Renal cortex interstitium (tissue), 15 donors: ENCODE measurements at places on chromosomes 1 and 21.

DNA sequence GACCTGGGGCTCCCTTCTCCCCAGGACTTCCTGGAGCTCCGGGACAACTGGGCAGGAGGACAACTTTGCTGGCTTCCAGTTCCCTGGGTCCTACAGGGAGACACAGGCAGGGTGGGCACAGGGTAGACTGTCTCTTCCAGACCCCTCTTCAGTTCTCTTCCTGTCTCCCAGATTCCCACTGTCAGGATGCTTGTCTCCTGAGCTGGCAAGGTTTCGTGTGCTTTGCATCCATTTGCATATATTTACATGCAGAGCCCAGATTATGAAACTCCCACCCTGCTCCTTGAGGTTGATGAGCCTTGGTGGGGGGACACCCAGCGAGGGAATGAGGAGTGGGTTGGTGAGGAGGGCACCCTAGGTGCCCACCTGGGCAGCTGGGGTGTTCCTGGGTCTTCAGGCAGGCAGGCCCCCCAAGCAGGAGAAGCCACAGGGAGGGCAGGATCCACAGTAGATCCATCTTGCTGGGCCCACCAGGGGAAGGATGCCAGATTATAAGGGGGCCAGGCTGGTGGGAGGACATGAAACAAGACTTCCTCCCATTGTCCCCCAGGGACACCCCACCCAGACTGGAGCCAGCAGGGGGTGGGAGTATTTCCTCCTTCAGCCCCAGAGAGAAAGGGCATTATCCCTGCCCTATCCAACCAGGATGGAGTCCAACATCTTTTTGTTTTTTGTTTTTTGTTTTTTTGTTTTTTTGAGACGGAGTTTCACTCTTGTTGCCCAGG is at the start of gene FCN3:
Gene FCN3 (minus strand): TSS at position 463 of the 725 bp plus-strand sequence. CDS start 6 bp downstream, at position 457.
- DNase-seq = no peak

GRCh38 chr1:205003358-205004131 is 39.5 kb upstream of the CNTN2 start:
- DNase-seq = no peak

GRCh38 chr1:21261551-21262292 is 28.5 kb downstream of the ECE1 start:
- DNase-seq = no peak

- DNase-seq = no peak
Observed at GRCh38 chr21:45335151-45335760, 47.6 kb upstream of the POFUT2 start.

GRCh38 chr1:2611031-2611501 is 21.8 kb downstream of the MMEL1 start:
- DNase-seq = no peak

GRCh38 chr1:151166505-151166956 is 587 bp downstream of the SCNM1 start:
- peak; percentile 18 for DNase-seq

GRCh38 chr1:25502957-25503356 is 40.4 kb upstream of the LDLRAP1 start:
- DNase-seq = no peak

- DNase-seq = peak; percentile 71
Observed at GRCh38 chr1:214557952-214558735, 6.7 kb upstream of the PTPN14 start.

DNA sequence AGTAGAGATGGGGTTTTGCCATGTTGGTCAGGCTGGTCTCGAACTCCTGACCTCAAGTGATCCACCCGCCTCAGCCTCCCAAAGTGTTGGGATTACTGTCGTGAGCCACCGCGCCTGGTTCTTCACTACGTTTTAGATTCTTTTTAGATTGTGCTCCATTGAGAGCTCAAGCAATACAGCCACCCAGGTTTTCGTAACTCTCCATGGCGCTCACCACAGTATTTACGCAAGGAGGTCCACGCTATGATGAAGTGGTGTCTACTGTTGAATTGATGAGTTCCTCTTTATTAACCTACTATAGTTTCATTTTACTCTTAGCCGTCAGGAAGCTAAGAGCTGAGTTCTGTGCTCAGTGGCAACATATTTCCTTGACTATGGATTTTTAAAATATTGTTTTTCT is 1.8 kb upstream of the KIF1B start:
- DNase-seq = no peak

DNA sequence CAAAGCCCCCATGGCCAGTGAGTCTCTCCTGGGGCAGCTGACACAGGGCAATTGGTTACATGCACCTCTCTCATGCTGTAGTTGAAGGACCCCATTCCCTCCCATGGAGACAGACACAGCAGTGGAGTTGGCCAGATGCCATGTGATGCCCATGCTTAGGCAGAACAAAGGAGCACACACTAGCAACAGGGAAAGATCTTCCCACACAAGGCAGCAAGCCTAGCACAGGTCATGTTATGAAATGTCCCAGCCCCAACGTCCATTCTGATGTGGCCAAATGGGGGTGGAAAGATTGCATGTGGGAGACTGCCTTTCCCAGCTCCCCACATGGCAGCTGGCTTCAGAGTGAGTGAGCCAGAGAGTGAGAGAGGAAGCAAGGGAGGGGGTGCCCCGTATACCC is 34.5 kb downstream of the AADACL4 start:
- no peak for DNase-seq

GRCh38 chr1:234281826-234282489 is 91.3 kb upstream of the COA6 start:
- no peak for DNase-seq

DNA sequence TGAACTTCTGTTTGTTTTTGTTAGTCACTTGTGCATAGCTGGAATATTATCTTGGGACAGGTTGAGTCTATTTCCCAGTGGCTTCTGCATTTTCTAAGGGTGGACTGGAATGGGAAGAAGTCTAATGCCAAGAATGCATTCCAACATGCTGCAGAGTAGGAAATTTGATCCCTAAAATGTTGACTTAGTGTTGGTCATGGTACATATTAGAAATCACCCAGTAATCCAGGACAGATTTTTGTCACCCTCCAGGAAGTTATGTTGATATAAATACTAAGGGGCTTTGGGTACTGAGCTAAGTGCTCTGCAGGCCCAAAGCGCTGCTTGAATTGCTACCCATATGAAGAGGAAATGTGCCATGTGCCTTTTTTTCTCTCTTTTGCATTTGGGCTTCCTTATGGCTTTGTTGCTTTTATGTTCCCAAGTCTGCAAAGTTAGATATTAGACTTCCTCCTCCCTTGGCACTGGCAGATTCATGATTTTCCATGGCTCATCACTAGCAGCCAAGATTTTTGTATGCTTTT is 10.0 kb downstream of the ARID1A start:
- DNase-seq = no peak

GRCh38 chr1:86811142-86811924 is 102.6 kb downstream of the SELENOF start:
- no peak for DNase-seq

DNA sequence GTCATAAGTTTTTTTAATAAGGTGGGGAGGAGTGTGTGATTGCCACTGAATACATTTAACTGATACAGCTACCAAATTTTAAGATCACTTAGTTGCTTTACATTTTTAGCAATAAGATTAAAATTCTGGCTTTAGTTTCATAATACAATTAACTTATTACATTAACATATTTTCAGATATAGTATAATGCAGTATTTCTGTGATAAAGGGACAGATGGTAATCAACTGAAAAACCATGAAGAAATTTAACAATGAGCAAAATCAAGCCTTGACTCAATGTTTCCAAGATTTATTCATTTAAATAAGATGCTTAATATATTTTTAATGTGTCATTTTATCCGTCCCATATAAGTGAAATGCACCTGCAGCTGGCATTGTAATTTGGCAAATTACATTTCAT is 4.0 kb downstream of the TOMM20 start:
- DNase-seq = no peak

DNA sequence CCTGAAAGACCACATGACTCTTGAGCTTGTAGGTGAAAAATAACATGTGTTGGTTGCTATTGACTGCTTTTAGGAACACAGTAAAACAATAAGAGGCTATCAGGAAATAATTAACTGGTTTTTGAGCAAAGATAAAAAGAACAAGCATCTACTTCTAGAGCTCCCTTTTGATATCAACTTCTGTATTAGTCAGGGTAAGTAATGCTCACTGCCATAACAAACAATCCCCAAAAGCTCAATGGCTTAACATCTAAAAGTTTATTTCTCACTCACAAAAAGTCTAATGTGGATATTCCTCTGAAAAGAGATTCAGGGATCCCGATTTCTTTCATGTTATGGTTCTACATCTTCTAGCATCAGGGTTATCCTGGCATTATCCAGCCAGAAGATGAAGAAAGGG is 25.3 kb upstream of the PROX1 start:
- DNase-seq = no peak

- DNase-seq = no peak
Observed at GRCh38 chr1:206588492-206588891, 23.8 kb downstream of the EIF2D start.

GRCh38 chr1:39645411-39646043 is 6.1 kb upstream of the HEYL start:
- no peak for DNase-seq

DNA sequence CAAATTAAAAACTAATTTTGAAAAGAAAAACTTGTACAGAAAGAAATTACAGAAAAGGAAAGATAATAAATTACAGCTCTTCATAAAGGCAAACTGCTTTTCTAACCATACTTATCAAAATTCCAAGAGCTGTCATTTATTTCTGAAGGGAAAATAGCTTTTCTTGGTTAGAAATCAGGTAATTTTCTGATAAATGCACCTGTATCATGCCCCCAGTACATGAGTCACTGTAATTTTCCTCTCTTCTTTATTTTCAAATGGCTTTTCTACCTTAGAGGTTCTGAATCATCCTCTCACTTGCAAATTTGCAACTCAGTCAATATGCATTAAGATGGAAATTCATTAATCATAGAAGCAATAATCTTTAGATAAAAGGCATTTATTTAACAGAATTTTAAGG is 100.1 kb downstream of the SLC35F3 start:
- DNase-seq = no peak

DNA sequence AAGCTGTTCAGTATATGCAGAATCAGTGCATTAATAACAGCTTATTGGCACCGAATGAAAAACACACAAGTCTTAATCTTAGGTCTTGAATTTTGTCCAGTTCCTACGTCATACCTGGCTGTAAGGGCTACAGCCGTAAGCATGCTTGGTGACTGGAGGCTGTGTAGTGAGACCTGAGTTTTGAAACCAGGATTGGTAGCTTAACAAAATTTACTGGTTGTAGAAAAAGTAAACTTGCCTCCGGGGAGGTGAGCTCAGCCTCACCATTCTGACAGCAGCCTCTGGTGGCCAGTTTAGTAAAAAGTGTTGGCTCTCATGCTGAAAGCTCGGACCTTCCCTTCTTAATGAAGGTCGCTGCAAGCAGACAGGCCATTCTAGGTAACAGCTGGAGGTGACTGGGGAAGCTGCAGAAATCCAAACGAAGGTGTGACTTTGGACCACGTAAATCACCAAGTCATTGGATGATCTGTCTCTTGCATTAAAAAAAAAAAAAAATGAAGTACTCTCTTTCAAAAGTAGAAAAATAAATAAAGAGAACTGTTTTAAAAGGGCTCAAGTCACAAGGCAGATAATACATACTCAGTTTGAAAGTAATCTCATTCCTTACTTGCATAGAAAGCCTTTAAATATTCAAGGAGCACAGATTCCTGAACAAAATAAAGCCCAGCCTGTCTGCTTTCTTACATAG is 48.9 kb downstream of the HLCS start:
- no peak for DNase-seq

DNA sequence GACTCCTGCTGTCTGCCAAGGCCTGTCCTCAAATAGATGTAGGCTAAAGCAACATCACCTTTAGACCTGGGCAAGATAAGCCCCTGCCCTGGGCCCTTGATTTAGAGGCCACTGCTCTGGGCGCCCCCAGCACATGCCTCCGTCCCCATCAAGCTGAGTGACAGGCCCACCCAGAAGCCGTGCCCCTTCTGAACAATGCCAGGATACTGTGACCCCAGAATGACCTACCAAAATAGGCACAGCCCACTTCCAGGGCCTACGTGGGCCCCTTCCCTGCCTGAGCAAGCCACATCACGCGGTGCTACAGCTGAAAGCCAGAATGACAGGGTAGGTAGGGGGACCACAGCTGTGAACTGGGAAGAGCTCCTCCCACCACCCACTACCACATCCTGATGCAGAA is 24.7 kb upstream of the BECN2 start:
- no peak for DNase-seq

GRCh38 chr1:172343240-172344160 is 77.0 kb upstream of the C1orf105 start:
- DNase-seq = no peak

- DNase-seq = no peak
Observed at GRCh38 chr1:241810769-241811405, 37.1 kb upstream of the EXO1 start.

GRCh38 chr1:155622191-155622590 is 12.2 kb downstream of the MSTO1 start:
- DNase-seq = no peak

GRCh38 chr1:22105611-22106207 is 37.2 kb downstream of the WNT4 start:
- DNase-seq = no peak

DNA sequence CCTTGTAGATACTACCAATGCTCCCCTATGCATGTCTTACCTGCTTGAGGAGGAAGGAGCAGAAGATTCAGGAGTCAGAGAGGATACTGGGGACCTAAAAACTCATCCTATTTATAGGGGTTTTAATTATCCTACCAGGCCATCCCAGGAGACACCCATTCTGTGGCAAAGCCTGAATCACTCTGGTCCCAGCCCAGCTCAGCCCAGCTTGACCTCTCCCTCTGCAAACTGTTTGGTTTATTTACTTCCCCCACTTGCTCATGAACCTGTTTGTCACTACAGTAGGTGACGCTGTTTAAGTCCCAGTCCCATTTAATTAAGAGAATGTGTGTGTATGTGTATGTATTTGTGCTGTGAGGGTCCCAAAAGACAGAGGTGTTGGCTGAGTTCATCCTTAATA is at the start of gene RPTN:
Gene RPTN (minus strand): TSS at position 85 of the 400 bp plus-strand sequence. CDS start 1,339 bp downstream, outside the sequence.
- no peak for DNase-seq

- DNase-seq = no peak
Observed at GRCh38 chr21:32184065-32184464, 94.8 kb downstream of the MIS18A start.

GRCh38 chr1:175822580-175822979 is 79.2 kb upstream of the TNR start:
- no peak for DNase-seq

- no peak for DNase-seq
Observed at GRCh38 chr1:53736290-53736689, 2.7 kb downstream of the GLIS1 start.

DNA sequence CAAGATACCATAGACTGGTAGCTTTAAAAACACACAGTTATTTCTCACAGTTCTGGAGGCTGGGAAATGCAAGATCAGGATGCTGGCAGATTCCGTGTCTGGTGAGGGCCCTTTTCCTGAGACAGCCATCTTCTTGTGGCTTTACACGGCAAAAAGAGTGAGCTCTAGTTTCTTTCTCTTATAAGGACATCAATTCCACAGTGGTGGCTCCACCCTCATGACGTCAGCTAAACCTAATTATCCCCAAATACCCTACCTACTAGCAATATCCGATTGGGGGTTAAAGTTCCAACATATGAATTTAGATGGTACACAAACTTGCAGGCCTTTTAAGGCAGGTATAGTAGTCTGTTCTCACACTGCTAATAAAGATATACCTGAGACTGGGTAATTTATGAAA is 77.7 kb downstream of the PRRX1 start:
- no peak for DNase-seq

- no peak for DNase-seq
Observed at GRCh38 chr1:75135573-75136194, 1.5 kb downstream of the LHX8 start.
